NCI-H460 (cell line): ENCODE measurements at places on chromosomes 1 and 21. TPM values are rescaled to one million over a fixed set of nuclear protein-coding genes. Genes with fewer than 3 reads are reported as not detected.

Gene OR2T2
- total RNA-seq = not detected in 2 replicates

Gene C1orf53
- 8.9 and 10.6 TPM in 2 replicates for total RNA-seq

Gene PLA2G2F
- not detected in 2 replicates for total RNA-seq

Gene ZNF691
- total RNA-seq = 6.3 and 9.3 TPM in 2 replicates

Gene LCE3D
- total RNA-seq = not detected in 2 replicates

Gene VASH2
- 1.3 and 2.8 TPM in 2 replicates for total RNA-seq

Gene KCTD3
- total RNA-seq = 76.0 and 83.5 TPM in 2 replicates

Gene CNR2
- not detected in 2 replicates for total RNA-seq

Gene AK5
- 1.4 TPM in 1 of 2 replicates, not detected in the other for total RNA-seq

DNA sequence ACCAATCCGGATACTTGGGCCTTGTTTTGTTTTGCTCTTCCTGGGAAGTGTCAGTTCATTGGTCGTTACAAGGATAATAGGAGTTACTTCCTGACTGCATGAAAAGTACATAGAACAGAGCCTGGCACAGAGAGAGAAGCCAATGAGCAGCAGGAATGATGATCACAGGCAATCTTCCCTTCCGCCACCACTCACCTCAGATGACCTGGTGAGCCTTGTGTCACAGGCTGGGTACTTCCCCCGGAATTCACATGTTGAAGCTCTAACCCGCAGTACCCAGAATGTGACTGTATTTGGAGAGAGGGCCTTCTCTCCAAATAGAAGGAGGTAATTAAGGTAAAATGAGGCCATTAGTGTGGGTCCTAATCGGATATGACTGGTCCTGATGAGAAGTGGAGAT, 18.8 kb upstream of the GPR137B start:
- no peak for DNase-seq

- no peak for DNase-seq
These were observed 133.8 kb upstream of the ZBTB40 start for GRCh38 chr1:22317920-22318243.

DNA sequence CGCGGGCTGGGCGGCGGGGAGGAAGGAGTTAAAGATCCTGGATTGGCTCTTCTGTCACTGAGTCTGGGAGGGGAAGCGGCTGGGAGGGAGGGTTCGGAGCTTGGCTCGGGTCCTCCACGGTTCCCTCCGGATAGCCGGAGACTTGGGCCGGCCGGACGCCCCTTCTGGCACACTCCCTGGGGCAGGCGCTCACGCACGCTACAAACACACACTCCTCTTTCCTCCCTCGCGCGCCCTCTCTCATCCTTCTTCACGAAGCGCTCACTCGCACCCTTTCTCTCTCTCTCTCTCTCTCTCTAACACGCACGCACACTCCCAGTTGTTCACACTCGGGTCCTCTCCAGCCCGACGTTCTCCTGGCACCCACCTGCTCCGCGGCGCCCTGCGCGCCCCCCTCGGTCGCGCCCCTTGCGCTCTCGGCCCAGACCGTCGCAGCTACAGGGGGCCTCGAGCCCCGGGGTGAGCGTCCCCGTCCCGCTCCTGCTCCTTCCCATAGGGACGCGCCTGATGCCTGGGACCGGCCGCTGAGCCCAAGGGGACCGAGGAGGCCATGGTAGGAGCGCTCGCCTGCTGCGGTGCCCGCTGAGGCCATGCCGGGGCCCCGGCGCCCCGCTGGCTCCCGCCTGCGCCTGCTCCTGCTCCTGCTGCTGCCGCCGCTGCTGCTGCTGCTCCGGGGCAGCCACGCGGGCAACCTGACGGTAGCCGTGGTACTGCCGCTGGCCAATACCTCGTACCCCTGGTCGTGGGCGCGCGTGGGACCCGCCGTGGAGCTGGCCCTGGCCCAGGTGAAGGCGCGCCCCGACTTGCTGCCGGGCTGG, at the start of gene NPR1:
TSS of gene NPR1 (plus strand) at position 170 of the 818 bp plus-strand sequence. CDS start at position 591, 421 bp downstream.
- no peak for DNase-seq

DNA sequence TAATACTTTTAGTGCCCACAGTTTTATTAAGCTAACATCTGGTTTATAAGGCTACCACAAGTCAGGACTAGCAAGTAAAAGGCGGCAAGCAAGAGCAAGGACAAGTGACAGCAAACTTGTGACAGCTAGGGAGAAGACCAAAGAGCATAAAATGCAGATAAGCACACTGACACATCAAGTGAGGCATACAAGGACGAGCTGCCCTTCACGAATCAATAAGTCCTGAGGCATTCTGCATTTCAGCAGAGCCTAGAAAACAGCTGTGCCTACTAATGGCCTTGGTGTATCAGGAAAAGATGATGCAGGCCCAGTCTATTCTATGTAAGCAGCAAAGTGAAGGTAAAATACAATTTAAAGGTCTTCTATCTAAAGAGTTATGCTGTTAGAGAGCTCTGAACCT, 74.8 kb downstream of the KRTAP19-8 start:
- DNase-seq = no peak

- DNase-seq = no peak
These were observed 5.1 kb upstream of the OLIG1 start for GRCh38 chr21:33064623-33065390.

- DNase-seq = no peak
These were observed 199.8 kb downstream of the USH2A start for GRCh38 chr1:216223486-216223885.

GRCh38 chr1:178534137-178534868, 21.4 kb downstream of the TEX35 start:
- DNase-seq = no peak

GRCh38 chr1:60558236-60558635, 484.7 kb upstream of the C1orf87 start:
- no peak for DNase-seq

GRCh38 chr1:24984800-24985522, 54.9 kb upstream of the RUNX3 start:
- DNase-seq = no peak
